ENCODE measurements at places on chromosomes 6 and 20. TPM values are rescaled to one million over a fixed set of nuclear protein-coding genes. Genes with fewer than 3 reads are reported as not detected.

DNA sequence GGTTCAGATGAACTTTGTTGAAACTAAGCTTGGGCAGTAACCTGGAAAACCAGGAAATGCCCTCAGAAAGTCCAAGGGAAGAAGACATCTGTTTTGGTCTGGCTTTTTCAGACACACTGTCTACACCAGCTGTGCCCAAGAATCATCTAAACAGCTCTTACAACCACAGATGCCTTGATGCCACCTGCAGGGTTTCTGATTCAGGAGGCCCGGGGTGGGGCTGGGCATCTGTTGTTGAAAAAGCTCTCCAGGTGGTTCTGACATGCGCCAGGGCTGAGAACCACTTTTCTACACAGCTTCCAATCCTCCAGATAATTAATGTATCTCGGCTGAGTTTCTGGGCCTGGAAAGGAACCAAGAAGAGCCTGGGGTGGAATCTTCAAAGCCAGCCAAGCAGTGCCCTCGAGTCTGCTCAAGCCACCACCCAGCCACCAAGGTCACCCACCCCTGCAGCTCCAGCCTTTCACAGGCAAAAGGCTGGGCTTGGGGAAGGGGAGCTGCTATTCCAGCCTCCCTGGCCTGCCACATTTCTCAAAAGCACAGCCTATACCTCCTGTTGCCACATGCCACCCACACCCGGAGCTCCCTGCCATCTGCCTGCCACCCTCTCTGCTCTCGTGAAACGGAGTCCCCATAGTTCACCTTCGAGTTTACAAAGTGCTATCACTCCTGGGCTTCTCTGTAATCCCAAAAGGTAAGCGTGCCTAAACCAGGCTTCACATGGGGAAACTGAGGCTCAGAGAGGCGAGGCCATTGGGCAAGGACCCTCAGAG is 9.4 kb downstream of the MDGA1 start:
- DNase-seq: no peak

The SEMG1 gene
- total RNA-seq: 0.72 TPM

The HM13 gene
- 75.5 TPM for total RNA-seq

The DIDO1 gene
- 65.2 TPM for total RNA-seq
